ENCODE measurements at places on chromosomes 2 and 18.

- no peak for DNase-seq
These were observed 98.7 kb downstream of the MMADHC start for GRCh38 chr2:149488706-149489440.

DNA sequence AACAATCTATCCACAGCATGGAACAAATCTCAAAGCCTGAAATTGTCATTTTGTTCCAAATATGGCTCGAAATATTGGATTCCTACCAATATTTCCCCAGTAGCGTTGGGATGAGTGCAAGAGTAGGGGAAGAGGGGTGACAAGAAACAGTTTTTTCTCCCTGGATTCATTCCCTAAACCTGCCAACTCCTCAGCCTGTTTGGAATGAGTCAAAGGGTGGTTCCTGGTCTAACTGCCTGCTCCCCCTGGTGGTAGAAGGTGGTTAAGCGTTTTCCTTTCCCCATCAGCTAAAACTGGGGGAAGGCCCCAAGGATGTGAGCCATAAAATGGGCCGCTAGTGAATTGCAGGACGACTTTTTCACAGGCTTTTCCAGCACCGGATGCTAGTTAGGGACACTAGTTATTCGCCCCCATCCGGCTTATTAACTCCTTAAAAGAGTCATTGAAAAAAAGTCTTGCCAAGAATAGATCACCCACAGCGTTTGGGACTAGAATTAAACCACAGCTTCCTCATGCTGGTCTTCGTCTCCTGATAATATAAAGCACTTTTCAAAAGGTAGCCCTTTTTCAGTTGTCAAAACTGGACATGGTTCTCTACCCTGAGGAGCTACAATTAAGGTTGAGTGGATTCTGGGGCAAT is 72.5 kb downstream of the DHRS9 start:
- peak; percentile 35 for DNase-seq

DNA sequence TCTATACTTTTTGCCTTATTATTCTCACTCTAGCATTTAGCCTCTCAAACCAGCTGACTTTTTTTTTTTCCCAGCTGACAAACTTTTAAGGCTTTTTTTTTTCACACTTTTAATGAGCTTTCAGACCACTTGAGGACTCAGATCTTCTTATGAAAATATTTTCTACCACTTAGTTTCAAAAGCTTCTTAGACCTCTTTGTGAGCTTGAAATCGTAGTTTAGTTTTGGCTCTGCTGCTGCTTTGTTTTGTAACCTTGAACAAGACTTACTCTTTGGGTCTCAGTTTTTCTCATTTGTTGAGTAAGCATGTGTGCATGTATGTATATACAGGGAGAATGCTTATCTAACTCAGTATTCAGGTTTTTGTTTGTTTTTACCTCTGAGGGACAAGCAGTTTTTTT is 3.5 kb downstream of the NBEAL1 start:
- no peak for DNase-seq

- DNase-seq, result no peak
These were observed 81.1 kb upstream of the TLK1 start for GRCh38 chr2:171241771-171242170.

Data from activated T-cell treated with anti-CD3 and anti-CD28 coated beads for 48 hours (primary cell).